PC-3 (cell line): ENCODE measurements at places on chromosomes 13 and 19.
A peak's percentile ranks its signal among the peaks of the same experiment; 100 is the strongest.

DNA sequence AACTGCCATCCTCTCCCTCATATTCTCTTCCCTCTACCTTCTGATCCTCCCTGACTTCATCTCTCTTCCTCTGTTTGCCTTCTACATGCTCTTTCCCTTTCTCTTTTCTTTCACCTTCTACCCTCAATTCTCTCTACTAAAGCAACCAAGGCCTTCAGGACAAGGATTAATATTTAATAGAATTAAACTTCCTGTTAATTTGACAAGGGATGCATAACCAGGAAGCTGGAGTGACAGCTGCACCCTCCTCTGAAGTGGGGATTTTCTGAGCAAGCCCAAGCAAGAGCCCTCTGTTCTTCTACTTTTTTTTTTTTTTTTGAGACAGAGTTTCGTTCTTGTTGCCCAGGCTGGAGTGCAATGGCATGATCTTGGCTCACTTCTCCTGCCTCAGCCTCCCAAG is 63.4 kb upstream of the MED4 start:
- no peak for DNase-seq

DNA sequence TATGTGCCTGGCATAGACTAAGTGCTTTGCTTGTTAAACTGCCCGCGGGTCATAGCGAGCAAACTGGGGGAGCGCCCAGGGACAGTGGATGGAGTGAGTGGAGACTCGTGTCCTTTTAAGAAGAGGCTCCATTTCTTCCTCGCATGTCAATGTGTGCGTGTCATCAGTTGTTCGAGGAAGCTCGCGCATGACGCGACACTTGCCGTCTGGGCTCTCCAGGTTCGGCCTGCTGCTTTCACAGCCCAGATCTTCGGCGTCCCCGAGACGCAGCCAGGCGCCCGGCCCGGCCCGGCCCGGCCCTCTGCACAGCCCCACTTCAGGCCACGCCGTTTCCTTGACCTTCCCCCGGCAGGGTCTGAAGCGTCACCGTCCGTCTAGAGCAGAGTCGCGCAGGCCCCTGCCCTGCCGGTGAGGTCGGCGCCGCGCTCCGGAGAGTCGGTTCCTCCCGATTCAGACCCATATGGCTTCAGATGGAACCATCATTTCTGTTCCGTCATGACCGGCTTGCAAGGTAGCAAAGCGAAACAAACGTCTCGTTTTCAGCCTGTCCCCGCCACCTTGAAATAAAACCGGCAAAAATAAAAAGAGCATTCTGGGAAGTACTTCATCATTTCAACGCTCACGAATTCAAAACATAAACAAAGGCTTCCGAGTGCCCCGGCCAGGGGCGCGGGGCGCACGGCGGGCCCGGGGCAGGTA is 599 bp upstream of the ARHGEF7 start:
- no peak for DNase-seq

GRCh38 chr13:46687810-46688209 is 109.2 kb downstream of the ESD start:
- DNase-seq: peak; percentile 22

- DNase-seq: no peak
Measured at GRCh38 chr13:113297370-113298042, 467 bp downstream of the LAMP1 start.

- no peak for DNase-seq
Measured at GRCh38 chr13:44780591-44781280, 204.6 kb upstream of the TSC22D1 start.

GRCh38 chr13:101307181-101307701 is 109.1 kb downstream of the NALCN start:
- no peak for DNase-seq

DNA sequence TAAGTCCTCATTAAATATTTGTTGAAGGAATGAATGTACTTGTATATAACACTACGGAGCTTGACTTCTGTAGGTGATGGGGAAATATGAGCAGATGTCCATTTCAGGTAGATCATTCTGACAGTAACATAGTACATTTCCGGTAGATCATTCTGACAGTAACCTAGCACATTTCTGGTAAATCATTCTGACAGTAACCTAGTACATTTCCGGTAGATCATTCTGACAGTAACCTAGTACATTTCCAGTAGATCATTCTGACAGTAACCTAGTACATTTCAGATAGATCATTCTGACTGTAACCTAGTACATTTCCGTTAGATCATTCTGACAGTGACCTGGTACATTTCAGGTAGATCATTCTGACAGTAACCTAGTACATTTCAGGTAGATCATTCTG is 2.5 kb downstream of the PHF11 start:
- DNase-seq: no peak

DNA sequence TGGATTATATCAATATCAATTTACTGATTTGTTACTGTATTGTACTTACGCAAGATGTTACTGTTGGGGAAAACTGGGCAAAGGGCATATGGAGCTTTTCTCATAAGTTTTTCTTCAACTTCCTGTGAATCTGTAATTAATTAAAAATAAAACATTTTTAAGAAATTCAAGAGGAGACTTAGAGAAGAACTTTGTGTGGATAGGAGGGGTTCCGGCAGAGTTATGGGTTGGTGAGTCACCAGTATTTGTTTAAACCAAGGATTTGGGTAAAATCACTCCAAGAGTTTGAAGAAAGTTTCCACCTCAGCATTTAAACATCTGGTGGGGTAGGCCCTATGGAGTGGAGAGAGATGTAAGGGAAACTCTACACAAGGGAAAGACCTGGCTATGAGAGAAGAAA is 379.6 kb downstream of the TSHZ3 start:
- no peak for DNase-seq

GRCh38 chr19:12777217-12778016 is 2.1 kb upstream of the HOOK2 start:
- DNase-seq: peak; percentile 89

DNA sequence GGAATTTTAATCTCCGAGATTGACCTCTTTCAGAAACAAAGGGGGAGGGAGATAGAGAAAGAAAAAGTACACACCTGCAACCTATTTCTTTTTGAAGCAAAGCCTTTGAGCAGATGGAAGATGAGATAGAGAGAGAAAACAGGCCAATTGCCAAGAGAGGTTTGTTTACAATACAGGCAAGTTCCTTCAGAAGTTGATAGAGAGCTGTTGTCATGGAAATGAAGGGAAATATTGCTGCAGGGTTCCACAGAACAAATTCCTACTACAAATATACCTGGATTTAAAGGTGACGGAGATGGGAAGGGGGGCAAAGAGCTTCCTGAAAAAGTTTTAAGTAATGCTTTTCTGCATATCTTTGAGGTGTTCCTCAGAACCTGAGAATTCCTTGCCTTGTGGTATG is 388.4 kb downstream of the NDFIP2 start:
- peak; percentile 22 for DNase-seq

GRCh38 chr13:80850771-80851170 is 509.8 kb upstream of the SPRY2 start:
- no peak for DNase-seq

GRCh38 chr19:13978351-13979243 is 26.3 kb downstream of the DCAF15 start:
- no peak for DNase-seq

GRCh38 chr19:16207490-16208025 is 9.8 kb downstream of the AP1M1 start:
- no peak for DNase-seq

DNA sequence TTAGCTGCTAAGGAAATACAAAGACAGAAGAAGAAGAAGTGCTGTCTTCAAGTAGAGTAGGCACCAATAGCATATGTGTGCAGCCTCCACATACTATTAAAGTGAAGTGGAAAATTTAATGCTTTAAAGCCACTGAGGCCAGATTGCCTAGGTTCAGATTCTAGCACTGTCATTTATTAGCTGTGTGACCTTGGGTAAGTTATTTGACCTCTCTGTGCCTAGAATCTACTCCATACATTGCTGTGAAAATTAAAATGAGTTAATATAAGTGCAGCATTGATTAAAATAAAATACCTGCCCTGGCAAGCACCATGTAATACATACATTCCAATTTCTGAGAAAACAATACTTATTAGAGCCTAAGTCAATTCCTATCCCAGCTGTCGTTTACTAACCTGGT is 110.5 kb downstream of the FRY start:
- no peak for DNase-seq

GRCh38 chr13:113756441-113757097 is 2.5 kb upstream of the TMEM255B start:
- peak; percentile 34 for DNase-seq

DNA sequence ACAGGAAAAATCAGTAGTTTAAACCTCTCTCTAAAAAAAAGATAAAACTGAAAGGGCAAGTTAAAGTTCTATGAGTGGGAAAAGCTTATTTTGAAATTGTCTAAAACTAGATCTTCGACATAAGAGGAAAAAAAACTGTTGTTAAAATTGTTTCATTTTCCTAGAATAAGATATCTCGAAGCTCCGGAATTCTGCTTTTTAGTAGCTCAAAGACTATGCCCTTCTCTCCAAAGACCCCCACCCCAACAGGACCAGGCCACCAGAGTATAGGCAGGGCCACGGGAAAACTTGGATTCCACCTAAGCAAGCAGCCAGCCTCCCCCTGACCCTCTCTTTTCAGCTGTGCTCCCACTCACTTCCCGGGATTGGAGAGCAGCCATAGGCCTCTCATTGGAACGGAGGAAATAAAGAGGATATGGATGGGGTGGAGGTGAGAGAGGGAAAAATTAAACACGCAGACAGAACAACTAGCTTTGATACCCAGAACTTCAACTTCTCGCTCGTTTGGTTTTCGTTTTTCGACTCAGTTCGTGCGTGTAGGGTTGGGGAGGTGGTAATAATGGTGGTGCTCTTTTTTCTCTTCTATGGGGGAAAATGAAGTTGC is 3.0 kb downstream of the POU4F1 start:
- DNase-seq: no peak

DNA sequence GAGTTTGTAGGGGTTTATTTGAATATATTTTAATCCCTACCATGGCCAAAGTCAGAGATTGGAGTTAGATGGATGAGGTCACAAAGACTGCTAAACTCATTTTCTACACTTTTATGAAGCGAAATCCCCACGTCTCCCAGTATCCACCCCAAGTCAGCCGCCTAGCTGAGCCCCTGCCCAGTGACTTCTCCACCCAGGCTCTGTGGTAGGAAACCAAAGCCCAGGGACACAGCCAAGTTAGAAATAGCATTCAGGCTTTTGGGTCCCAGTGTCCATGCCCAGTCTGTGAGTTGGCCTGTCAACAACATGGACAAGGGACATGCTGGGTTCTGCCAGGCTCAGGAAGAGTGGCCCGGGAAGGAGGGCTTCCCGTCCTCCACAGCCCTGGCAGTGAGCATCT is 474.0 kb downstream of the FOXO1 start:
- no peak for DNase-seq

- no peak for DNase-seq
Measured at GRCh38 chr19:17268754-17269153, 1.5 kb downstream of the BABAM1 start.

DNA sequence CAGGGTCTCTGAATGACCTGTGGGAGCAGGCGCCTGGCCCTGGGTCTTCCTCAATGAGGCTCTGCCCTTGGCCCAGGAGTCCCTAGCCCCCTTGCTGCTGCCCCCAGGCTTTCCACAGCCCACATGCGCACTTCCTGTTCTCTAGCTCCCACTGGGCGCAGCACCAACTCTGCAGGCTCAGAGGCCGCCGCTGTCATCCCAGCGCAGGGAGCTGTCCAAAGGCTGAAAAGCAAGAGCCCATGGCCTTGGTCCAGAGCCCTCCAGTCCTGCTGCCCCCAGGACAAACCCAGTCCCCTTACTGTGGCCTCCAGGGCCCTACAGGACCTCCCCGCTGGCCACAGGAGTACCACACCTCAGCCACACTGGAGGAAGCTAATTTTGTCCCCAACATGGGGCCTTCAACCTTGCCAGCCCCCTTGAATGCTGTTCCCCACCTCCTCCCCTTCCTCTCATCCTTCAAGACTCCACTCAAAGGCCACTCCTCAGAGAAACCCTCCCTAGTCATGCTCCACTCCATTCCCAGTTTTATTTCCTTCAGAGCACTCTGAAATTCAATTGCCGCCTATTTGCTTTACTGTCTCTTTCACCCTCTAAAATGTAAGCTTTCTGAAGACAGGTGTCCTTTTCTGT is 8.0 kb upstream of the POU2F2 start:
- DNase-seq: peak; percentile 8

- no peak for DNase-seq
Measured at GRCh38 chr13:106799781-106800335, 231.9 kb upstream of the ARGLU1 start.

DNA sequence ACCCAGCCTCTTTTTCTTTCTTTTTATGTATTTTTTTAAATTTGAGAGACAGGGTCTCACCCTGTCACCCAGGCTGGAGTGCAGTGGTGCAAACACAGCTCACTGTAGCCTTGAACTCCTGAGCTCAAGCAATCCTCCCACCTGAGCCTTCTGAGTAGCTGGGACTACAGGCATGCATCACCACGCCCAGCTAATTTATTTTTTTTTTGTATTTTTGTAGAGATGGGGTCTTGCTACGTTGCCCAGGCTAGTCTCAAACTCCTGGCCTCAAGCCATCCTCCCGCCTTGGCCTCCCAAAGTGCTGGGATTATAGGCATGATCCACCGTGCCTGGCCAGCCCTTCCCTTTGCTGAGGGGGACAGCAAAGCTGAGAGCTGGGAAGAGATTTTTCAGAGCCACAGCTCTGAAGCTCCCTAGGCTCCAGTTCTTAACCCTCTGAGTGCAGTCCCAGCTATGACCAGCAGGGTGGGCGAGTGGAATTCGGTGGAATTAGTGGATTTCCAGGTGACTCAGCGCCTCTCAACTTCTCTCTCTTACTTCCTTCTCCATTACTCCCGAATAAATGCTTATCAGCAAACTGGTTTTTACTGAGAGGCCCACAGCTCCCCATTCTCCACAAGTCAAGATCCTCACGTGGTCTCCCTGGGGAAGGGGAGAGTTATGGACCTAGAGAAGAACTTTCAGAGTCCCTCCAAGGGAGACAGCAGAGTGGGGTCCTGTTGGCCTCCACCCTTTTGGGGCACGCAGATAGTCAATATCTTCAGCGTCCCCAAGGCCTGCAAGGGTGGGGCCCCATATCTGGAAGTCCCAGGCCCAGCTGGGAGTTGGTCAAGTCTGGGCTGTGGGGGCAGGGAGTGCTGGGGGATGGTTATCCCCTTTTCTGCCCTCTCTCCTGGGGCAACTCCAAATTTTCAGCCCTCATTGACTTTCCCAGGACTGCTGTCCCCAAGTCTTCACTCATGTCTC is 1.2 kb downstream of the BLVRB start:
- peak; percentile 94 for DNase-seq

- no peak for DNase-seq
Measured at GRCh38 chr13:40172878-40173277, 493.6 kb downstream of the FOXO1 start.

DNA sequence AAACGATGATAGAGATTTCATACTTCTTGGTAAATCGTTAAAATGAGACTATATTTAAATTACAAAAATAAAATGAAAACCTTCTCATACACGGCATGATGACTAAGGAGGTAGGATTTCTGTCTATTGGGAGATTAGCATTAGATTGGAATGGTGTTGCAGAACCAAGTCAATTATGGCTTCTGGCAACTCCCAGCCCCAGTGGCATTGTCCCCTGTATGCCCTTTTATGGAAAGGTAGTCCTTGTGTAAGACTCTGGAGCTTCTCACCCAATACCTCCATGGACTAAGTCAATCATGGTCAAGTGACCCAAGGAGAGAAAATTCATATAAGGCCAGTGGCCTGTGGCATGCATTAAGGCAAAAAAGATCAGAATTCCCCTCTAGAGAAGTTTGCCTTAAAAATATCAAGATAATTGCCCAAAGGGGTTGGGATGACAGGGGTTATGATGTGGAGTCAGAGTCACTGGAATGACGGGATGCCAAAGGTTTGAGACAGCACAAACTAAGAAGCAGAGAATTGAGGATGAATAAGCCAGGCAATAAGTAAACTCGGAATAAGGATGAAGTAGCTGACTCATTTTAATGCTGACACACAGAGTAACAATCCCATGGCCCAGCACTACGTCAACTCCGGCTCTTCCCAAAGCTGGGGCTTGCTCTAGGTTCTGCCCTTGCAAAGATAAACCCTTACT is 57.8 kb upstream of the POSTN start:
- peak; percentile 88 for DNase-seq
